ENCODE measurements at places on chromosomes 2 and 18.

DNA sequence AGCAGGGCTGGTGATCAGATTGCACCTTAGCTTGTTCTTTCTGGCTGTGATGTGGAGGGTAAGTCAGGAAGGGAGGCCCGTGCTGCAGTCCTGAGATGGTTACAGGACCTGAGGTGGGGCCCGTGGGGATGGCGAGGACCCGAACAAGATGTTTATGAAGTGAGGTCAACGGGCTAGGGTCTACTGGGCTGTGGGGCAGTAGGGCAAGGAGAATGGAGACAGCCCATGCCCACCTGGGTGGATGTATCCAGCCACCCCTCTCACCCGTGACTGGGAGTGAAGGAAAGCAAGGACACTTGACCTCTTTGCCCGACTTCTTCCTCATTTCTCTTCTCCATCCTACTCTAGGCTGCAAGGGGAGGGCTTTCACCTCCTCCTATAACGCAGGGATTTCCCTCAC is 18.0 kb downstream of the PTMA start:
- DNase-seq, result no peak

GRCh38 chr2:240597054-240597418 is 10.5 kb downstream of the CAPN10 start:
- peak; percentile 44 for DNase-seq

- no peak for DNase-seq
These were observed 1.0 kb downstream of the SPP2 start for GRCh38 chr2:234051374-234052070.

- no peak for DNase-seq
These were observed 127.9 kb upstream of the SH3BP4 start for GRCh38 chr2:234823877-234824376.

All from activated effector memory CD4-positive, alpha-beta T cell treated with anti-CD3 and anti-CD28 coated beads, Interleukin-2, amount 50 U/mL, for 16 hours (primary cell).